CD4-positive, alpha-beta memory T cell (primary cell): ENCODE measurements at places on chromosomes 1 and 21. TPM values are rescaled to one million over a fixed set of nuclear protein-coding genes. Genes with fewer than 3 reads are reported as not detected.

DNA sequence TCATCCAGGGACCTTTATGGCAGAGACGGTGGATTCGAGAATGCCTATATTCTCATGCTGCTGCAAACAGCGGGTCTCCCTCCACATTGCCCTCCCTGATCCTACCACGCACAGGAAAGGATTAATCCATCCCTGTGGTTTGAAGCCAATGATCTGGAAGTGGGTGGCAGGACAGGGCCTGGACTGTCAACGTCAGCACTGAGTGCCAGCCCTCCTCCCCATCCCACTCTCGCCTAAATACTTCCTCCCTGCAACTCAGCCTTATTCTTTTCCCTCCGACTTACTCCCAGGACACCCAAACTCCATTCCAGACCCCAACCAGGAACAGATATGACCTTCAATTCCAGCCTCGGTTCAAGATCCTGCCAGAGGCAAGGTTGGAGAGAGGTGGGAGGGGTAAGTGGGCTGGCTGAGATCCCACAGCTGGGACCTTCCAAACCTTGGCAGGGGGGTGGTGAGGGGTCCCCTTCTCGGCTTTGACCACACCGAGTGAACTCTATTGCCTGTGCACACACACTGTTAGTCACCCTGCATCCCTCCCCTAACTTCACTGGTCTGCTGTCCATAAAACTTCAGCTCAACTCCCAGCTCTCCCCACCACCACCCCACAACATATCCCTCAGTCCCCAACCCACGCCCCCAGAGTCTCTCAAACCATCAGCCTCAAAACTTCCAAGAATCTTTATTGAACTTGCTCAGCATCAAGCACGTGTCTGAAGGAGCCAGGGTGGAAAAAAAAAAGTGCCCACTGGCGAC is 2.4 kb upstream of the S100A5 start:
- H3K36me3 ChIP-seq, result peaks cover 20% of the 10 kb centered on the region
- peak overlapping the region; percentile 74 for H3K27ac ChIP-seq
- H3K27me3 ChIP-seq, result no peaks in the 10 kb centered on the region
- DNase-seq, result no peak
- peaks cover 82% of the 10 kb centered on the region for H3K4me1 ChIP-seq

GRCh38 chr1:78843111-78843510 is 163.4 kb downstream of the ADGRL4 start:
- no peak overlapping the region for H3K4me3 ChIP-seq
- H3K36me3 ChIP-seq, result no peaks in the 10 kb centered on the region
- no peaks in the 10 kb centered on the region for H3K27me3 ChIP-seq
- H3K27ac ChIP-seq, result no peak overlapping the region

GRCh38 chr1:21313203-21313885 is 23.1 kb upstream of the ECE1 start:
- no peak overlapping the region for H3K27ac ChIP-seq
- no peaks in the 10 kb centered on the region for H3K36me3 ChIP-seq
- H3K4me1 ChIP-seq, result peaks cover 38% of the 10 kb centered on the region
- no peak overlapping the region for H3K4me3 ChIP-seq
- H3K27me3 ChIP-seq, result no peaks in the 10 kb centered on the region

DNA sequence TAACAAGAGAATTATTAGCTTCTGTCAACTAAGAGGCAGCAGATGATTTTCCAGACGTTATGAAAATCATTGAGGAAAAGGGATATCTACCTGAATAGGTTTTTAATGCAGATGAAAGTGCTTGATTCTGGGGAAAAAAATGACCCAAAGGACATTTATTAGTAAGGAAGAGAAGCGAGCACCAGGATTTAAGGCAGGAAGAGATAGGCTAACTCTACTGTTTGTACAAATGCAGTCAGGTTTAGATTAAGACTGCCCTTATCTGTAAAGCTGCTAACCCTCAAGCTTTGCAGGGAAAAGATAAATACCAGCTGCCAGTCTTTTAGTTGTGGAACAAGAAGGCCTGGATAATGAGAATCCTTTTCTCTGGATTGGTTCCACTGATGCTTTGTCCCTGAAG is 33.0 kb upstream of the LRIG2 start:
- peaks cover 7% of the 10 kb centered on the region for H3K4me1 ChIP-seq
- no peak for DNase-seq
- no peaks in the 10 kb centered on the region for H3K36me3 ChIP-seq
- H3K4me3 ChIP-seq, result no peak overlapping the region
- no peak overlapping the region for H3K27ac ChIP-seq

The FGR gene
- 2.9 TPM for total RNA-seq

The LRRIQ3 gene
- 2.2 TPM for total RNA-seq

DNA sequence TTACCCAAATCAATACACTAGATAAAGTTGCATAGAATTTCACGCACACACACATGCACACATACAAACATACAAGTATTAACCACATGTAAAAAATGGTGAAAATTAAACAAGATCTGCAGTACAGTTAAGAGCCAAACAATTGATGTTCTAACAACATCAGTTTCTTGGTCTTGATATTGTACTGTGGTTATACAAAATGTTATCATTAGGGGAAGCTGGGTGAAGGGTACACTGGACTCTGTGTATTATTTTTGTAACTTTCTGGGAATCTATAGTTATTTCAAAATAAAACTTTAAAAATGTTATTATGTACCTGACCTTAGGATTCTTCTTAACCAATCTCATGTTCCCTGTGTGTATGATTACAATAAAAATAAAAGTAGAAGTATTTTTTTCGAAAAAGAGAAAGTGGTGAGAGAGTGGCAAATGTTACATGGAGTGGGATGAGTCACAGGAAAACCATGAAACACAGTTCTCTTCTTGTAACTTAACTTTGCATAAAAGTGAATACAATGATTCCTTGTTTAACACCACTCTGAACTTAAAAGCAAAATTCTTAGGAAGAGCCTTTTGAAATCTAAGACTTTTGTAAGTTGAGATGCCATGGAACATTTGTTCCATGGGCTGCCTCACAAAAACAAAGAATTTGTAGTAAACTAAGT is 101.6 kb upstream of the RUNX1 start:
- no peak overlapping the region for H3K27ac ChIP-seq
- DNase-seq, result no peak
- H3K27me3 ChIP-seq, result no peaks in the 10 kb centered on the region

DNA sequence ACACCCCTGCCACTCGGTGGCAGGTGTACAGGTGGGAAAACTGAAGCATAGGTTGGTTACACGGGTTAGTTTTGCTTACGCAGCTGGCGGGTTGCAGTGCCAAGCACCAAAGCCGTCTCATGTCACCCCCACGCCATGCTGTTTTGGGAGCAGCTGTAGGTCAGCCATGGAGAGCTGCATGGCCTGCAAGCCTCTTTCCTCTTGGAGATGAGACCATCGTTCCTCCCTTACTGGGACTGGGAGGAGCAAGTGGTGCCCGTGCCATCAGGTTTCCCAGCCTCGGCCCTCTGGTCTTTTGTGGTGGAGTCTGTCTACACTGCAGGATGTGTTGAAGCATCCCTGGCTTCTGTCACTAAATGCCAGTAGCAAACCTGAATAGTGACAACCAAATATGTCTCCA is 46.9 kb downstream of the AJAP1 start:
- H3K27ac ChIP-seq, result no peak overlapping the region
- no peak for DNase-seq

DNA sequence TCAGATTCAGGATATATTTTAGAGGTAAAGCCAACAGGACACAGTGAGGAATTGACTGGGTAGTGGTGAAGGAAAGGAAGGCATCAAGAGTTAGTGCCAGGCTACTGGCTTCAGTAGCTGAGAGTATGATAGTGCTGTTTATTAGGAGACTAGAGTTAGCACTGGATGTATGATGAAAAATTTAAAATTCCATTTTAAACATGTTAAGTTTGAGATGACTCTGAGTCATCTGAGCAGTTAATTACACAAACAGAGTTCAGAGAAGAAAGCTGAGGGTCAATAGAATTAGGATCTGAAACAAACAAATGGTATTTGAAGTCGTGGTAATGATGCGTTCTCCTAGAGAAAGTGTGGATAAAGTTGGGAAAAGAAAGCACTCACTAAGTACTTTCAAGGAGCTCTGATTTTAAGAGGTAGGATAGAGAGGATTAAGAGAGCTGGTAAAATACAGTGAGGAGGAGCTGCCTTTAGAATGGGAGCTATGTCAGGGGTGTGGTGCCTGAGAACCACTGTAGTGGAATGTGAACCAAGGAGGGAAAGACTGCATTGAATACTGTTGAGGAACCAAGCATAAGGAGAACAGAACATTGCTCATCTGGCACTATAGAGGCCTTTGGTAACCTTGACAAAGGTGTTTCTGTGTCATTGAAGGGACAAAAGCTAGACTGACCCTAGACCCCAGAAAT is 21.7 kb upstream of the SHCBP1L start:
- no peak for DNase-seq
- no peaks in the 10 kb centered on the region for H3K4me1 ChIP-seq
- H3K27ac ChIP-seq, result no peak overlapping the region
- no peaks in the 10 kb centered on the region for H3K36me3 ChIP-seq

The SLC66A1 gene
- total RNA-seq, result 7.4 TPM
